ENCODE measurements at places on chromosomes 6 and 20. TPM values are rescaled to one million over a fixed set of nuclear protein-coding genes. Genes with fewer than 3 reads are reported as not detected.

The HLA-A gene
- polyA plus RNA-seq, result 269 TPM

The STX11 gene
- 2.1 TPM for polyA plus RNA-seq

The OXT gene
- polyA plus RNA-seq, result not detected

The SENP6 gene
- 178 TPM for polyA plus RNA-seq
